ENCODE measurements at places on chromosomes 5 and 9.

- no peak for DNase-seq
Measured at GRCh38 chr5:142023836-142024235, 11.0 kb upstream of the GNPDA1 start.

DNA sequence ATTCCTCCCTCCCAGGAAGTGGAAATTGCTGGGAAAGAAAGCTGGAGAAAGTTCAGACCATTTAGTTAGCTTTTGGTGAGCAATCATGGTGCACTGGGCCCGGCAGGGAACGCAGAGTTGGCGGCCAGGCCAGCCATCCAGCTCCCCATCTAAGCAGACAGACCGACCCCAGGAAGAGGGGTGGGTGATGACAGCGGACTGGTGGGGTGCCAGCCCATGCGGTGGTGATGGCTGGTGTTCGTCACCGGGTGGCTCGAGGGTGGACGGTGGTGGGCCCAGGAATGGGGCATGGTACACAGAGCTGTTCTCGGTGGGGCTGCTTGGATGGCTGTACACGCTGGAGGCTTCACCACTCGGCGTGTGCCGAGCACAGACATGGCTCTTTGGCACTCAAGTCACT is 85.6 kb upstream of the ARAP3 start:
- DNase-seq, result no peak

- DNase-seq, result no peak
Measured at GRCh38 chr5:29162297-29162696, 2031.2 kb upstream of the CDH6 start.

GRCh38 chr9:4435197-4435596 is 55.1 kb upstream of the SLC1A1 start:
- DNase-seq, result no peak

DNA sequence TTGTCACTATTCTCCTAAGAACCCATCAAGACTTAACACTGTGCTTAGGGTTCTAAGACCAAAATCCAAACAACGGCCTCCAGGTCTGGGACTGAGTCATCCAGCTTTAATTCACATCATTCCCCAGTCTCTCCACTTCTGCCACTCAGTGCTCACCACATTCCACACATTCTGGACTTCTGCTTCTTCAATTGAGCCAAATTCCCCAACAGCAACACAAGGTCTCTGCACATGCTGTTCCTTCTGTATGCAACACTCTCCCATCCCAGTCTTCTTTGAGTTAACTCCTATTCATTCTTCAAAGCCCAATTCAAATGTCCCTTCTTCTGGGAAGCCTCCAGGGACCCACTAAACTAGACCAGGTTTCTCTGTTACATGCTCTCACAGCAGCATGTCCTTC is 97.8 kb downstream of the GPR21 start:
- DNase-seq, result no peak

DNA sequence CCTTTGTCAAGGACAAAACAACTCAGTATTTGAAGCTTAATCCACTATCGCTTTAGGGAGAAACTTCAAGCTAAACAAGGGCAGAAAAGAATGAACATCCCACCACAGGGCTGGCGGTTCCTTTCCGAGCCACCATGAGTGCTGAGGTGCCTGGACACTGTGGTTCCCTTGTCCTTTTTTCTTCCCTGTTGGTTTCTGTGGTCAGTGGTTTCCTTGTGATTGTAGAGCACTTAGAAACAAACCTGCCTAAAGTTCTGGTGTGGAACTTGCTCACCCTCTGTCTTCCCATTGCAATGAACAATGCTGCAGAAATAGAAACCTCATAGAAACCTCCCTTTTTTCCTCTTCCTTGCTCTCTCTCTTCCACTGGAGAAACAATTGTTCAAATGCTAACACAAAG is 79.3 kb upstream of the TBC1D2 start:
- DNase-seq, result no peak

DNA sequence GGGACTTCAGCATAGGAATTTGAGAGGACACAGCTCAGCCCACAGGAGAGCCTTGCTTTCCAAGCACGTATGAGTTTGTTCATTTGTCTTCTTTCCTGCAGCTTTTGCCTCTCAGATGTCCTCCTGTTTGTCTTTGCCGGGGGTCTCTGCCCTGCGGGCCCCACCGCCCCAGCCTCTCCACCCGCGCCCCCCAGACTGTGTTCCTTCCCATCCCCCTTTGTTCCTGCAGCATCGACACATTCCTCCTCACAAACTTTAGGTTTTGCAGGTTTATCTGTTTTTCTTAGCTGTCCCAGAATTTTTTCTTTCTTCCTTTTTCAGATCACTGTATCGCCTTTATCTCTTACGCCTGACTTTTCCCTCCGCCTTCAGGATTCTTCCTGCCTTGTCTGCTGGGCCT is 18.9 kb downstream of the UBE2QL1 start:
- no peak for DNase-seq

- DNase-seq, result no peak
Measured at GRCh38 chr9:91364702-91365101, 3.0 kb upstream of the AUH start.

- no peak for DNase-seq
Measured at GRCh38 chr5:54988817-54989216, 3.4 kb upstream of the ESM1 start.

- no peak for DNase-seq
Measured at GRCh38 chr5:167284222-167284890, 1007.1 kb upstream of the WWC1 start.

DNA sequence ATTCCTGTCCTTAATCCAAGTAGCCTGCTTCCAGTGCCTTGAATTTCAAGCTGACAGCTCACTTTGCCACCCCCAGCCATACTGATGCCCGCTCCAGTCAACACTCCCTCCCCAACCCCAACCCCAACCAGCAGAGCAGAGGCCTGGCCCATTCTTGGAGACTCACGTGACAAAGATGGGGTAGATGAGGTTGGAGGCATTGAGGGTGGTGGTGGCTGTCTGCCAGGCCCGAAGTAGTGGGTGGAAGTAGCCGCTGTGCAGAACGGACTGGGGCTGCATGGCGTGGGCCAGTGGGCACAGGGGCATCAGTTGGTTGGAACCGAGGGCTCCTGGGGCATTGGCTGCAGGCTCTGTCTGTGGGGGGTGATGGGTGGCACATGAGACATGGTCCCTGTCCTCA is 7.8 kb downstream of the ALAD start:
- no peak for DNase-seq

- DNase-seq, result peak; percentile 60
Measured at GRCh38 chr9:86946201-86947145, 833 bp downstream of the GAS1 start.

DNA sequence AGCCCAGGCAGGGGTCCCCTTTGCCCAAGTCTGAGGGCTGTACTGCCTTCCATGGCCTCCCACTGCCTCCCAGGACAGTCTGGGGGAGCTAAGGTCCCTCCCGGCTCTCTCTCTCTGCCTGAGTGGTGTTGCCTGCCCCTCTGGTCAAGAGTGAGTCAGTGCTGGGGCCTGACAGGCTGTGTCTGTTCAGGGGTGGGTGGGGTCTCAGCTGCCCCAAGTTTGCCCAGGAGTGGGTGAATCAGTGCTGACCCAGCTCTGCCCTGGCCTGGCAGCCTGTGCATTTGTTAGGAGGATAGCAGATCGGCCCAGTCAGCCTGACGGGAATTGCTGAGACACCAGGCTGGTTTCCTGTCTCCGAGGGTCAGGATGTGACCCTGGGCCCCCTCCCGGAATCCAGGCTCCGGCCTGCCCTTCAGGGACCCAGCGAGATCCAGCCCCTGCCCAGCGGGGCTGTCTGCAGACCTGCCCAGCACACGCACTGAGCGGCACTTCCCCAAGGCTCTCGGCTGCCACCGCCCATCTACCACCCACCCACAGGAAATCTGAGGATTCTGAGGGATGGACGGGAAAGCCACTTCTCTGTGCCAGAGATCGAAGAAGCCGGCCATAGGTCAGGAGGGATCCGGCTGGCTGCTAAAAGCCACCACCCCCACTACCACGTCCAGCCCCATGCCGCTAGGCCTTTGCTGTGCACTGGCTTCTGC is 15.9 kb downstream of the ENG start:
- DNase-seq, result no peak

DNA sequence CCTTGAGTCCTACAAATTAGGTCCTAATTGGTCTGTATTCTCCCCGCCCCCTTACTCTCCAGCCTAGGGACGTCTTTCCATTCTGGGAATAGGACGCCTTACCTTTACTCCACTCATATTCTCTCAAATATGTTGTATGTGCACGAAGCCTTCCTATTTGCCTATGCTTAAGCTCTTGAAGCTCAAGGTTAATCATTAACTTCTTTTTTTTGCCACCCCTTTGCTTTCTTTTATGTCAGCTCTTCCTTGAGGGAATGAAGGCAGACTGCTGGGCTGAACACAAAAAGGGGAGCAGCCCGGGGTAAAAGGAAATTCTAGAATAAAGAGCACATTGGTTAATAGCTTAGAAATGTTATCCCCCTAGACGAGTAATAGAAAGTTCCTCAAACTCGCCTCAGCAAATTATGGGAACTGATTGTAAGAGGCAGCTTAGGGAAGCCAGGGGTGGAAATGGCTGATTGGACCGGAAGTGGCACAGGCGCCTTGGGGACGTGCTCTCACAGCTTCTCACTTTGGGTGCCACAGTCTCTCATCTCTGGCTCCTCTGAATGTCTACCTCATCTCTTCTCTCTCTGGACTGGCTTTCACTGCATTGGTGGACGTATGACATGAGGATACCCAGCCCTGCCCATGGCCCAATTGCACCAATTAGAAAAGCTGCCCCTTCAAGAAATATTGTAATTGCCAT is 122.3 kb upstream of the IL12B start:
- DNase-seq, result no peak

DNA sequence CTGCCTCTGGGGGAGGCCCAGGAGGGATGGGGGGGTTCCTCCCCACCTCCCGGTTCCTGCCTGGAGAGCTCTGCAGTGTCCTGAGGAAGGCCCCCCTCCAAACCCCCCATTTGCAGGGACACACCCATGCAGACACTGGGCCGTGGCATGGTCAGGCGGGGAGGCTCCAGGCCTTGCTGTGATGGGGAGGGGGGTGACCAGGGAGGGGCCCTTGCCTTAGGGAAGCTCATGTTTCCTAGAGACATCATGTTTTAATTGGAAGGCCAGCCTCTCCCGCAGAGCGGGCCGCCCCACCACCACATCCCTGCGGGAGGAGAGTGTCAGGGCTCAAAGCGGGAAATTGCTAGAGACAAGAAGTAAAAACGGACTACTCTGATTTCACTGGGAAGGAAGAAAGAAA is 12.0 kb downstream of the PRRX2 start:
- DNase-seq, result no peak

DNA sequence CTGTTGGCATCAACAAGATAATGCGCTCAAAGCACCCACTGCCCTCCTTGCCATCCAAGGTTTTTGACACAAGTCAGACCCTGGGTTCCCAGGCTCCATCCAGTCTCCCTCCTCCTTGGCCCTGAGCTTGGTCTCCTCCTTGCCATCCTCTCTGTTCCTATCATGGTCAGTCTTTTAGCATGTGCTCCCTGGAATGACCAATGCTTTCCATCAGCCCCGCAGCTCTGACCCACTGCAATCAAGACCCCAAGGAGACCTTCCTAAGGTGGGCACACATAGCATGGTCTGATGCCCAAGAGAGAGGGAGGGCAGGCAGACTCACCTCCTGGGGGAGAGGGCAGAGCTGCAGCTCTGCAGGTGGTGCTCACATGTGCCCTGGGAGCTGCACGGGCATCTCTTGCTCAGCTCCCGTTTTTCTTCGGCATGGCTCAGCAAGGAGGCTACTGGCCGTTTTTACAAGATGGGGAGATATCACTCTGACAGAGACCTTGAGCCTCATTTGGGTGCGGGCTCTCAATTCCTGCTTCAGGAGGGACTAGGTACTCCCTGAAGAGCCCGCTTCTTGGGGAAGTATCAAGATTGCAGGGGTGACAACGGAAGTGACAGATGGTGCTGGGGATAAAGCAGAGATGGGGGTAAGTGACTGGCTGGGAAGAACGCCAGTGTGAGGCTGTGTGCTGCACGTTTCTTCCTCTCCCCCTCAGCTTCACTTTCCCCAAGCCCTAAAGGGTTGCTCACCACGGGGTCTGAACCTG is 3.3 kb downstream of the SEPTIN8 start:
- DNase-seq, result no peak

GRCh38 chr5:36393656-36394428 is 92.1 kb upstream of the RANBP3L start:
- DNase-seq, result no peak

GRCh38 chr5:5135957-5136676 is 4.0 kb upstream of the ADAMTS16 start:
- peak; percentile 8 for DNase-seq

- no peak for DNase-seq
Measured at GRCh38 chr5:175728885-175729828, 71.3 kb downstream of the HRH2 start.

DNA sequence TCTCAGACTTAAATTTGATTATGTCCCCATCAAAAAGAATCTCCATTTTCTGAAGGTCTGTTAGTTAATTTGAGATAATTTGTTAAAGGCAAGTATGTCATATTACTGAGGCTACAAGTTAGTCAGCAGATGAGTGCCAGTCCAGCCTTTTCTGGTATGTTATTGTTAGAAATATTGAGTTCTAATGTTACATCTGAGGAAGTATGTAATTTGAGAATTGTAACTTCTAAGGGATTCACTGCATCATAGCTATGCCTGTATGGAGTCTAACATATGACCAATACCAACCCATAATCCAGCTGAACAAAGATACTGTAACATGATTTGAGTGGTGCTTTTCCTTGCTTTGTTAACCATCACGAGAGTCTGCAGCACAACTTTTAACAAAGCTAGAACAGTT is 13.9 kb downstream of the SLC23A1 start:
- no peak for DNase-seq

GRCh38 chr9:89466451-89467277 is 31.2 kb downstream of the SEMA4D start:
- DNase-seq, result no peak

- DNase-seq, result no peak
Measured at GRCh38 chr9:133064241-133065069, 2.7 kb downstream of the CEL start.

- no peak for DNase-seq
Measured at GRCh38 chr5:82766206-82766605, 311.0 kb downstream of the TMEM167A start.

DNA sequence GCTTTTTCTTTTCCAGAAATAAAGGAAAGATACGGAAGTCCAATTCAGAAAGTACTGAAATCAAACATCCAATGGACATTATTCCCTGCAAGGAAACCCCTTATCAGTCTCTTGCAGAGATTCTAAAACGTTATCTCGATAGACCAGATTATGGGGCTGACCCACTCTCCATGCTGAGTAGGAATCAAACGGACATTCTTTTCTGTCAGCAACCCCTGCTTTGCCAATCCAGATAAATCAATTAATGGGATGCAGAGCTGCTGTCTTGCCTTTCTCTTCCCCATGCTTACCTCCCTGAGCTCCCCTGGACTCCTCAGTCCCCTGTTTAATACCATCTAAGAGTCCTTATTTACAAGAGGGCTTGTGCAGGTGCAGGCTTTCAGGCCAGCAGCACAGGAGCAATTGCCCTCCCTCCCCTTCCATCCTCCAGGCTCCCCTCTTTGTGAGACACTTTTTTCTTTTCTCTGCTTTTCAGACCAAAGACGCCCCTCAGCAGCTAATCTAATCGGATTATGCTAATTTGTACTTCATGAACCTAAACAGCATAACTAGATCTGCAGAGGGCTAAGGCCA is 14.2 kb downstream of the TAL2 start:
- DNase-seq, result no peak

GRCh38 chr9:89304020-89304833 is 6.8 kb upstream of the CKS2 start:
- no peak for DNase-seq
